NCI-H1694 treated with DMSO at 0.1 percent for 48 hours (cell line): ENCODE measurements at places on chromosomes 2 and 18.

- DNase-seq, result no peak
Measured at GRCh38 chr2:24182507-24182906, 7.7 kb downstream of the FAM228A start.

GRCh38 chr2:138271467-138271866 is 230.1 kb upstream of the SPOPL start:
- DNase-seq, result no peak

DNA sequence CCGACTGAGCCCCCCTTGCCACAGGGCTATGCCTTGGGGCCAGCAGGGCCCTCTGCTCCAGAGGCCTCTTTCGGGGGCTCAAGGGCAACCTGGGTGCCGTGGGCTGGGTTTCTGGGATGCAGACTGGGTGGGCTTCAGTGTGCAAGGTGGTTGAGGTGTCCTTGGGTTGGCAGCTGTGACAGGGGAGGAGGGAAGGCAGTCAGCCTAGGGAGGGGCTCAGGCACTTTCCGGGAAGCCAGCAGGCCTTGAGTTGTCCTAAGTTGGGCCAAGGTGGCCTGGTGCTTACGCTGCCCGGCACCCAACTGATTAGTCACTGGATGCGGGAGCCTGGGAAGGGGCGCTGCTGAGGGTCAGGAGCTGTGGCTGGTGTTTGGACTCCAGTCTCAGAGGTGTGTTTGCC is 199.5 kb downstream of the TWIST2 start:
- DNase-seq, result no peak

DNA sequence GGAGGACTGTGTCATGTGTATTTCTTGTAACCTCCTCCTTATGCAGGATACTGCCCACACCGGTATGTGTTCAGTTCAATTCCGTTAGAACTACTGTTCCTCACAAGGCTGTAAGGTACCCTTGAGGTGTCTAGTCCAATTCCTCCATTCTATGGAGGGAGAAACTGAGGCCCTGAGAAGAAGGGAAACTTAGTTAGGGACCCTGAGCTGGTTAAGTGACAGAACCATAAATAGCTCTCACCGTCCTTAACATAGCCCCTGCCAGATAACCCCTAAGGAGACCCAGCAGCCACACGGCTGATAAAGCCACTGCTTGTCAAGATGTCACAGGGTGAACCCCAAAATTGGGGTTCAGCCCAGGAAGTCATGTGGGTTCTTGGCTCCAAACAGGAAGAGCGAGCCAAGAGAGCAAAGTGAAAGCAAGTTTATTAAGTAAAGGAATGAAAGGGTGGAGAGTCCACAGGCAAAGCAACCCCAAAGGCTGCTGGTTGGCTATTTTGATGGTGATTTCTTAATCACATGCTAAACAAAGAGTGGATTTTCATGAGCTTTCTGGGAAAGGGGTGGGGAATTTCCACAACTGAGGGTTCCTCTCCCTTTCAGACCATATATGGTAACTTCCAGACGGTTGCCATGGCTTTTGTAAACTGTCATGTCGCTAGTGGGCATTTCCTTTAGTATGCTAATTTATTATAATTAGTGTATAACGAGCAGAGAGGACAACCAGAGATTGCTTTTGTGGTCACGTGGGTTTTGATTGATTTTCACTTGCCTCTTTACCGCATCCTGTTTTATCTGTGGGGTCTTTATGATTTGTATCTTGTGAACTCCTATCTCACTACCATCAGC is 83.4 kb upstream of the RTN4 start:
- no peak for DNase-seq

- no peak for DNase-seq
Measured at GRCh38 chr2:36708041-36708741, 11.7 kb downstream of the VIT start.
